LHCN-M2 (cell line): ENCODE measurements at places on chromosomes 7 and 10. TPM values are rescaled to one million over a fixed set of nuclear protein-coding genes. Genes with fewer than 3 reads are reported as not detected.

Gene HOGA1
- 0.51 and 1.0 TPM in 2 replicates for total RNA-seq

Gene POLR2J
- 25.1 and 42.8 TPM in 2 replicates for total RNA-seq

Gene ATOH7
- 0.11 TPM in 1 of 2 replicates, not detected in the other for total RNA-seq

Gene DPP6
- total RNA-seq: not detected in 2 replicates

Gene MYOF
- 164 and 242 TPM in 2 replicates for total RNA-seq

Gene SLC26A5
- not detected in 2 replicates for total RNA-seq

Gene SEPHS1
- 53.5 and 60.7 TPM in 2 replicates for total RNA-seq

Gene VPS41
- 43.0 and 52.4 TPM in 2 replicates for total RNA-seq

Gene NME8
- not detected in 2 replicates for total RNA-seq

Gene GRID1
- total RNA-seq: not detected in 2 replicates

Gene AUTS2
- total RNA-seq: 3.0 and 4.6 TPM in 2 replicates

Gene PNLIPRP3
- total RNA-seq: 0.06 TPM in 1 of 2 replicates, not detected in the other

Gene MACROH2A2
- 13.3 and 14.5 TPM in 2 replicates for total RNA-seq

Gene TCAF1
- 91.2 and 99.4 TPM in 2 replicates for total RNA-seq

Gene GDF2
- total RNA-seq: not detected in 2 replicates

Gene PIK3AP1
- total RNA-seq: 0.11 TPM in 1 of 2 replicates, not detected in the other

Gene TUBGCP2
- total RNA-seq: 73.9 and 74.8 TPM in 2 replicates

Gene NRAP
- total RNA-seq: 0.06 TPM in 1 of 2 replicates, not detected in the other

Gene AMZ1
- total RNA-seq: not detected in 2 replicates

Gene INA
- total RNA-seq: not detected in 2 replicates

Gene PKD2L1
- total RNA-seq: not detected in 2 replicates

Gene RGR
- total RNA-seq: not detected in 2 replicates

Gene ABCB4
- total RNA-seq: not detected in 2 replicates

Gene NUB1
- 60.8 and 67.4 TPM in 2 replicates for total RNA-seq

Gene TET1
- total RNA-seq: 2.9 and 3.2 TPM in 2 replicates

Gene GIMAP8
- total RNA-seq: 0.06 TPM in 1 of 2 replicates, not detected in the other

Gene TNS3
- total RNA-seq: 499 and 556 TPM in 2 replicates

Gene GLCCI1
- 4.2 and 4.9 TPM in 2 replicates for total RNA-seq

Gene AQP1
- total RNA-seq: 0.13 and 0.23 TPM in 2 replicates

Gene ABCC2
- 0.34 and 0.58 TPM in 2 replicates for total RNA-seq

Gene SPDYE16
- total RNA-seq: not detected in 2 replicates

Gene CYP2C19
- not detected in 2 replicates for total RNA-seq

Gene NUTM2B
- 0.34 and 0.58 TPM in 2 replicates for total RNA-seq

Gene GPR158
- 1.7 and 2.1 TPM in 2 replicates for total RNA-seq

Gene IL6
- 1.7 TPM in 1 of 2 replicates, not detected in the other for total RNA-seq

Gene OR2AE1
- total RNA-seq: not detected in 2 replicates

Gene NRG3
- total RNA-seq: not detected in 2 replicates

Gene TMEM106B
- 76.8 and 94.6 TPM in 2 replicates for total RNA-seq

Gene PPP1R3C
- 74.9 and 101 TPM in 2 replicates for total RNA-seq

Gene UCMA
- not detected in 2 replicates for total RNA-seq

Gene SH2D4B
- total RNA-seq: not detected in 2 replicates

Gene ARID5B
- total RNA-seq: 11.0 and 17.4 TPM in 2 replicates

Gene MAGI2
- 2.4 and 3.6 TPM in 2 replicates for total RNA-seq

Gene SPDYE2B
- total RNA-seq: not detected in 2 replicates
